ENCODE measurements at places on chromosomes 13 and 19.

GRCh38 chr19:41364524-41365391, 809 bp upstream of the B9D2 start:
- no peak for DNase-seq

DNA sequence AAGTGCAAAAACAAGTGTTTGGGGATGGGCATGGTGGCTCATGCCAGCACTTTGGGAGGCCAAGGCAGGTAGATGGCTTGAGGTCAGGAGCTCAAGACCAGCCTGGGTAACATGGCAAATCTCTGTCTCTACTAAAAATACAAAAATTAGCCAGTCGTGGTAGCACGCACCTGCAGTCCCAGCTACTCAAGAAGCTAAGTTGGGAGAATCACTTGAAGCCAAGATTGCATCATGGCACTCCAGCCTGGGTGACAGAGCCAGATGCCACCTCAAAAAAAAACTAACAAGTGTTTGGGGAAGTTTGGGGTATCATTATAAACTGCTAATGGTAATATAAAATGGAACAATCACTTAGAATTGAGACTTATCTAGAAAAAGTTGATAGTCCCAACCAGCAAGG, 24.6 kb downstream of the XPO4 start:
- no peak for DNase-seq

GRCh38 chr19:4539169-4539692, 605 bp downstream of the LRG1 start:
- no peak for DNase-seq

DNA sequence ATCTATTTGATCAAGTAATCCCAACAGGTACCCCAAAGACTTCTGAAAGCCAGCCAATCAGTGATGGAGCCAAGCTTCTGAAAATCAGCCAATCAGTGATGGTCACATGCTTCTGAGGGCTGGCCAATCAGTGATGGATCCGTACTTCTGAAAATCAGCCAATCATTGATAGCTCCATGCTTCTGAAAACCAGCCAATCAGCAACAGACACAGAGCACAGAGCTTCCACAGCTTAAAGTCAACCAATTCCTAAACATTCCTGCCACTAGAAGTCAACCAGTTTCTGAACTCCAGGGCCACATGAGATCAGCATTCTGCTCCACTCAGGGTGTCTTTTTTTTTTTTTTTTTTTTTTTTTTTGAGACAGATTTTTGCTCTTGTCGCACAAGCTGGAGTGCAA, 8.2 kb upstream of the HSD17B14 start:
- no peak for DNase-seq

DNA sequence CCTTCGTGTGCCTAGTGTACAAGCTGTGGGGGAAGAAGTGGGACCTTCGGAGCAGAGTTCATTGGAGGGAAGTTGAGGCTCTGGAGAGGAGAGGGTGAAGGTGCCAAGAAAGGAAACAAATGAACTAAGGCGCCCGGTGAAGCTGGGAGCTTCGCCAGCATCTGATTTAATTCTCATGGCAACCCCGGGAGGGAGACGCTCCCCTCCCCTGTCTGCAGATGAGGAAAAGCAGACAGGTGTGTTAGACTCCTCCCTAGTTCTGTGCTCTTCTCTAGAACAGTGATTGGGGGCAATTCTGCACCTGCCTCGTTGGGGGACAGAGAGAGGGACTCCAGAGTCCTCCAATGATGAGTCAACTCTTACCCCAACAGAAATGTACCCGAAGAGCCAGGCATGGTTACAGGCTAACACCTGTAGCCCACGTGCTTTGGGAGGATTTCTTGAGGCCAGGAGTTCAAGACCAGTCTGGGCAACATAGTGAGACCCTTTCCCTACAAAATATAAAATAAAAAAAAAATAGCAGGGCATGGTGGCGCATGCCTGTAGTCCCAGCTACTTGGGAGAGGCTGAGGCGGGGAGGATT, 4.2 kb downstream of the SSC5D start:
- DNase-seq: no peak
